T-helper 2 cell (primary cell): ENCODE measurements at places on chromosomes 16 and 17.
A peak's percentile ranks its signal among the peaks of the same experiment; 100 is the strongest.

DNA sequence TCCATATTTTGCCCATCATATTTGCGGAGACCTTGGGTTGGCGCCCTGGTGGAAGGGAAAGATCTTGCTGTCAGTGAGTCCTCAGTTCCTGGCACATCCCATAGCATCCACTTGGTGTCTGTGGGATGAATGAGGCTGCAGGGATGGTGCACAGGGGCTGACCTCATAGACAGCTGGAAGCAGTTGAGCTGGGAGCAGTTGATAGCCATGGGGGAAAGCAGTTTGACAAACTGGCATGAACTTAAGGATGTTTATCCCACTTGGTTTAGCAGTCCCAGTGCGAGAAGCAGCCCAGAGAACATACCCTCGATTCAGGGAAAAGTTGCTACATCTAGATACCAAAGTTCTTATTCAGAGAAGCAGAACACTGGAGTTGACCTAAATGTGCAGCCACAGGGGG lies 80.7 kb downstream of the SNX29 start:
- no peak for DNase-seq

GRCh38 chr17:76550712-76551615 lies 11.1 kb downstream of the PRCD start:
- DNase-seq: no peak

DNA sequence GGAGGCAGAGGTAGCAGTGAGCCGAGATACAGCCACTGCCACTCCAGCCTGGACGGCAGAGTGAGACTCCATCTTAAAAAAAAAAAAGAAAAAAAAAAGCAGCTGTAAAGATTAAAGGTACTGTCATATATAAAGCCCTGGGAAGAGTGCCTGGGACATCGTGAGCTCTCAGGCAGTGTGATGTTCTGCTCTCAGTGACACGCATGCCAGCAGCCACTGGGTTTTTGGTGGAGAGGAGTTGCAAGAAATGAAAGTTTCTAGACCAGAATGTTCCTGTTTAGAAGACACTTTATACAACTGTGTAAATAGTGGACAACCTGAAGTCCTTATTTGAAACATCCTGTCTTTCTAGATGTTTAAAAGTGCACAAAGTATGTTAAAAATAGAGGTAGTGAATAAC lies 213.2 kb downstream of the IRF8 start:
- DNase-seq: no peak

GRCh38 chr16:84823484-84823883 lies 3.7 kb downstream of the CRISPLD2 start:
- no peak for DNase-seq

DNA sequence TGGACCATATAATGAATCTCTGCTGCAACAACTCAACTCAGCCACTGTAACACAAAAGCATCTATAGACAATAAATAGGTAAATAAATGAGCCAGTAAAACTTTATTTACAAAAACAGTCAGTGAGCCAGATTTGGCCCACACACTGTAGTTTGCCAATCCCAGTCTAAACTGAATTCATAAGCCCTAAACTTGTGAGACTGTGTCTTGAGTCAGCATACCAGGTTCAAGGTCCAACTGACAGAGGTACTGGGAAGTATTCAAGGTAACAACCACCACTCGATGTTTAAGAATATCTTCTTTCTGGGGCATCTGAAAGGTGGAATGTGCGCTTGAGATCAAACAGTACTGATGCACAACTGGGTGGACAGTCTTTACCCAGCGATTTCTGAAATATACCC lies 94.2 kb downstream of the HELZ start:
- no peak for DNase-seq

DNA sequence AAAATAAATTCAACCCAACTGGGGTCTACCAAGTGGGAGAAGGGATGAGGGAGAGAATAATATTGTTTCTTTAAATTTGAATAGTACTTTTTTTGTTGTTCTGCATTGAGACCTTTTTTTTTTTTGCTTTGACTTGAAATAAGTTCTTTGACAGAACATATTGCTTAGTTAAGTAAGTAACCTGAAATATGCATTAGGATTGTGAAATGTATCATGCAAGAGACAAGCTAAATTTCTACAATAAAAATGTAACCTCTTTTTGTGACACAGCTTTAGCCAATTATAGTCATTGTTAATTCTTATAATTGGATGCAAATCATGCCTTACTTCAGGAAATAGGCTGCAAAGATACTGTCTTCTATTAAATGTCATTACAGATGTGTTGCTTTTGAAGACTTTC lies 150.0 kb upstream of the GOT2 start:
- no peak for DNase-seq

- DNase-seq: no peak
Measured at GRCh38 chr16:76474048-76474447, 196.8 kb downstream of the CNTNAP4 start.

DNA sequence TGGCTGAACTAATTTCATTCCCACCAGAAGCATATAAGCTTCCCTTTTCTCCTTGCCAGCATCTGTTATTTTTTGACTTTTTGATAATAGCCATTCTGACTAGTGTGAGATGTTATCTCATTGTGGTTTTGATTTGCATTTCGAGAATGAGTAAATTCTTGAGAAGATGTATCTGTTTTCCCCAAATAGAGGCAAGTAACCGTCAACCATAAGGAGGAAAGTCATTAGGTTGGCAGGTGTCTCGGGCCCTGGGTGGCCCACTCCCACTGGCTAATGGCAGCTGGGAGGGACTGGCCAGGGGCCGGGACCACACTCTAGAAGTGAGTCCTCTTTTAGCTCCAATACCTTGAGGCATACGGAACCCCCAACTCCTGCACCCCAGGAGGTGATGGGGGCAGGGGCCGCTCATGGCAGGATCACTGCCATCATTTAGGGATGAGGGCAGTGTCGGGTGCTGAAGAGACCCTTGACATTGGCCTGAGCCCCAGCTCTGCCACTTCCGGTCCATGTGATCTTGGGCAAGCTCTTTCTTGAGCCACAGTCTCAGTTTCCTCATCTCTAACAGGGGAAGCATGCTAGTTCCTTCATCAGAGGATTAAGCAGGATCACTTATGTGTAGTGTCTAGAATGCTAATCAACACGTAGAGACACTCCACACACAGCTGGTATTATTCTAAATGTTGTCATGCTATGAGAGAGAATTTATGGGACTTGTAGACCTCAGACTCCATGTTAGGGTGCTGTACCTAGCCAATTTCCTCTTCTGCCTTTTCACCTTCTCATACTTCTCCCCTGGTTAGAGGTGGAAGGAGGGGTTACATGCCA lies 44.3 kb downstream of the RGS9 start:
- DNase-seq: peak; percentile 95

GRCh38 chr17:16052486-16052885 lies 52.9 kb downstream of the TTC19 start:
- DNase-seq: no peak

- DNase-seq: no peak
Measured at GRCh38 chr16:8396463-8396862, 193.8 kb downstream of the TMEM114 start.

- DNase-seq: no peak
Measured at GRCh38 chr17:44751331-44751730, 7.5 kb upstream of the ADAM11 start.

GRCh38 chr16:20349615-20350014 lies 2.9 kb downstream of the UMOD start:
- DNase-seq: no peak

- DNase-seq: no peak
Measured at GRCh38 chr16:54326266-54326662, 39.7 kb upstream of the IRX3 start.

GRCh38 chr16:29961479-29962343 lies at the start of gene TMEM219:
Gene TMEM219, plus strand, starts transcription at chr16:29962079. Its CDS starts 1,065 bp downstream, at chr16:29963144.
- peak; percentile 89 for DNase-seq

- no peak for DNase-seq
Measured at GRCh38 chr17:58702045-58702476, 9.7 kb downstream of the RAD51C start.

GRCh38 chr17:68497885-68498319 lies 14.3 kb upstream of the PRKAR1A start:
- no peak for DNase-seq
